ENCODE measurements at places on chromosomes 13 and 19. TPM values are rescaled to one million over a fixed set of nuclear protein-coding genes. Genes with fewer than 3 reads are reported as not detected.

The CEP89 gene
- 28.5 TPM for total RNA-seq

The ZNF799 gene
- total RNA-seq = 7.4 TPM

The KANK2 gene
- total RNA-seq = 296 TPM

The PNMA8A gene
- 9.3 TPM for total RNA-seq

The SH3GL1 gene
- total RNA-seq = 71.8 TPM

The NALCN gene
- total RNA-seq = 8.8 TPM

The ACER1 gene
- total RNA-seq = not detected

All from sciatic nerve (tissue), 2 donors.